Hematopoietic multipotent progenitor cell treated with erythropoietin and hydrocortisone succinate and interleukin-3 and kit ligand, for 15 days (in vitro differentiated cells): ENCODE measurements at places on chromosomes 3 and 15.

DNA sequence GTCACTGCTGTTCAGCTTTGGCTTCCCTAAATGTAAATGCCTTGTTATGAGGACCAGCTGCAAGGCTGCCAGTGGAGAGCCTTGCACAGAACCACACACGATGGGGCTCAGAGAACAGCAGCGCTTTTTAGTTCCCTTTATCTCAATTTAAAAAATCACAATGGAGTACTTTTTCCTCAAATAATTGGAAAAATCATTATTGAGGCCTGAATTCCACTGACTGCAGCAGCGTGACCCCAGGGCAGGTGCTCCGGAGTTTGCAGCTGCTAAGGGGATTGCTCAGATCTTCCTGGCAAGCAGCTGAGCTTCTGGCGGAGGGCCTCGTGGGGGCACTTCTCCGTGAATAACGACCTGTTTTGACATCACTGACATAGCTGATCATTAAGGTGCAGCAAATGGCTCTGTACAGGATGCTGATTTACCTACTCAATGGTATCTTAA, 245.6 kb upstream of the TRIM42 start:
- no peak for DNase-seq

DNA sequence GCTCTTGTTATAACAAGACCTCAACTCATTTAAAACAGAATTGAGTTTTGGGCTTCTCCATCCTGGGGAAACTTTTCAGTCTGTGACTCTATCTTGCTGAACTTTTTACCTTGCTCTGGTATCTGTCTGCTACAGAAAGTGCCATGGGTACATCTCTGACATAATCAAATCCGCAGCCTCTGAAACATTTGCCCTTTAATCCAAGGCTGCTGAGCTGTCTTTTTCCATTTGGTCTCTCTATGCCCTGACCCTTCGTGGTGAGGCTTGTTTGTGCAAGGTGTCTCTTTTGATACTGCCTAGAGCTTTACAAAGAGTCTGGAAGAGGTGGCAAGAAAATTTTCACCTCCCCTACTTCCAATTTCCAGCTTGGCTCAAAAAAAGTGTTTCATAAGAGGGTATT, 11.3 kb downstream of the TMEM108 start:
- no peak for DNase-seq

GRCh38 chr3:137062250-137062649, 104.5 kb downstream of the IL20RB start:
- DNase-seq, result no peak

DNA sequence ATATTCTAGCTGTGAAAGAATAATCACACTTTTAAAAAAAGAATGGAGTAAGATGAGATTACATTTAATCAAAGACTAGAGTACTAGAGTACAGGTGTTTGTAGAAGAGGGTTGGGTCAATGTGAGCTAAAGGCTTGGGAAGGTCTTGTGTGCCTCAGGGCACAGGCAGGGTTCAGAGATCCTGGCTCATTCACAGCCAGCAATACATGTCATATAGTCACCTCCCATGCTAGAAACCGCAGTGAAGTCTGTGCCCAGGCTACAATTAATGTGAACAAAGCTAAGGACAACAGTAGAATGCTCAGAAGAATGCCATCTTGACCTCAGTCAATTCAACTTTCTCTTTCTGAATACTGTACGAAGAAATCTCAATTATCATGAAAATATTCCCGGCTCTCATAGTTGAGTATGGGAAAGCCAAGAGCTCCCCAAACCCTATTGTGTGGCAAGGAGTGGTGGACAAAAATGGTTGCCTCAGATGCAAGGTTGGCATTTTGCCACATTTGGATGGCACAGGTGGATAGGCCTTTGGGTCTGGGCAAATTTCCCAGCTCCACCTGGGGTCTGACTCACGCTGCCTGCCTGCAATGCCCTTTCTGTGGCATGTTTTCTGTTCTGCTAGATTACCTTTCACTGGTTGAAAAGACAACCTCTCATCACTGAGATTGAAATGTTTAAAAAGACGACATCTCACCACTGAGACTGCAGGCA, 70.2 kb downstream of the NMD3 start:
- DNase-seq, result no peak

DNA sequence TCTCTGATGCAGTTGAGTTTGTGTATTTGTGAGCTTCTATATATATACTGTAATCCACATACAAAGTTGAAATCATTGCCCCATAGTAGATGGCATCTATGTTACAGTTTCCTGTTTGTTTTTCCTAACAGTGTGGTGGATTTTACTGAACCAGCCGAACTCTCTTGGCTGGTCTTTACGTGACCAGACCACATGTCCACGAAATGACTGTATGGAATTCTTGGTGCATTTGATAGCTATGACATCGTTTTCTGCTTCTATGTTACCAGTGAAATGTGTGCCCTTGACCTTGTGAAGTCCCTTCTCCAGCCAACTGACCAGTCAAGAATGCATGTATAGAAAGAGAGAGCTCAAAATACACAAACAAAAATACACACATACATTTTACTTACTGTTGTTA, 1.8 kb downstream of the KCNMB2 start:
- no peak for DNase-seq

- DNase-seq, result no peak
Observed at GRCh38 chr3:167095976-167096375, 284.1 kb downstream of the ZBBX start.

- no peak for DNase-seq
Observed at GRCh38 chr3:68973639-68974038, 39.8 kb downstream of the EOGT start.

- DNase-seq, result no peak
Observed at GRCh38 chr3:105355408-105356061, 11.2 kb upstream of the ALCAM start.

GRCh38 chr3:169755488-169755887, 9.4 kb downstream of the TERC start:
- no peak for DNase-seq

DNA sequence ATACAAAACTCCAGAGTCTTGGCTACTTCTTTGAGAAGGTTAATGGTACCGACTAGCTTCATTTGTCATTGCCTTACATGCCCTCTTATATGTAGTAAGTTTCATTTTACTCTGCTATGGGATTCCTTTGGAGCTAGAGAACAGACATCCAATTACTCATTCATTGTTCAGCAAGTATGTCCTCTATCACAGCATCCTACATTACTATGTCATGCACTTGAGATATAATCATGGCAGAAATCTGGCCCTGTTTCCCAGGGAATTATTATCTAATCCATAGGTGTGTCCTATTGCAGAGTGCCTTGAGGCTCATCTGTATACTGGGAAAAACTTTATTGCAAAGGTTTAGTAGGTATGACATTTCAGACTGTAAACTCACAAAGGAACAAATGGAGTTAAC, 333.1 kb upstream of the NECTIN3 start:
- DNase-seq, result no peak

DNA sequence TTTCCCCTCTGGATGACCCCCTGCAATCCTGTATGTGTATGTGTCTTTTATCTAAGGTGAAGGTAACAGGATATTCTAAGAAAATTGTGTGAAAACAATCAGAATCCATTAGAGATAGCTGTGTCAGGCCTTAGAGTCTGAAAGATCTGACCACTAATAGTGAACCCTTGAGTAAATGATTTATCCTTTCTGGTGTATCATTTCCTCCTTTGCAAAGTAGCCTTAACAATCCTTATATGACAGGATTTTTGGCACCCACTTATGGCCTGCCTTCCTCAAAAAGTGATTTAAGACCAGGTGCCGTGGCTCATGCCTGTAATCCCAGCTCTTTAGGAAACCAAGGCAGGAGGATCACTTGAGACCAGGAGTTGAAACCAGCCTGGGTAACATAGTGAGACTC, 110.2 kb downstream of the RBPMS2 start:
- DNase-seq, result no peak

DNA sequence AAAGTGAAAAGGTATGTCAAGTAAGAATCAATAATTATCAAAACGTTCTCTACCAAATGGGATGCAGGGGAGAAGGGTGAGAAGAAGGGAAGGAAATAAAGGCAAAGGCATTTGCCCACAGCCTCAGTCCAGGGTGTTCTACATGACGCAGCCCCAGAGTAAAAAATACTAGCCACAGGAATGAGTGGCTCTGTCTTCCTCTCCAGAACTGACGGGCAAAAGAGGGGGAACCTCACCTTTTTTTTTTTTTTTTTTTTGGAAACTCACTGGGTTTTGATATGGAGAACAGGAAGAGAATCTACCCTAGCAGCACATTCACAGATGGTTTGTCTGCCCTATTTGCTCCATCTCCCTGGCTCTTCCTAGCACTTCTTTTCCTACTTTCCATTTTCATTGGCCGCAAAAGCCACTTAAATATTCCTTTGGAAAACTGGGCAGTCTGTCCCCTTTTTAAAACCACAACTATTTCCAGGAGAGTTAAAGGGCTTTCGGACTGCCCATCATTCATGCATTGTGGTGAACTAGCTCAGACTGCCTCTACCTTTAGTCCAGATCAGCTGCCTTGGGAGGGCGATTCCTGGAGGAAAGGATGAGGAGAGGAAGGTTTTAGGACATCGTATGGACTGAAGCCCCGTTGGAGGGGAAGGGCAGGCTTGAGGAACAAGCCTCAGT, 28.2 kb downstream of the B3GNT5 start:
- no peak for DNase-seq

DNA sequence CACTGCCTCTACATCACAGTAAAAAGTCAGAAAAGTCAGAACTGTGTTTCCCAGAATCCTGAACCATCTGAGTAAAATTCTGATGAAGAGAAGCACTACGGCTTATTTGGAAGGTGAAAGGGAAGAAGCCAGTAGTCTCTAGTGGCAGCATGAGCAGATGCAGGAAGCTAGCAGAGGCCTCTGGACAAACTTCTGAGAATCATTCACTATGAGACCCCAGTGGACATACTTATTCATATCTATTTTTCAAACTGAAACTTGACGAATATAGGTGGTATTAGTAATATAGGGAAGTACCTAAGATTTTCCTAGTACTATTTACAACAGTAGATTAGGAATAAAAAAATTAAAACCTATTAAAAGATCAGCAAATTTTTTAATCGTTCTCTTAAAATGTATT, 272.8 kb upstream of the TTC14 start:
- no peak for DNase-seq

DNA sequence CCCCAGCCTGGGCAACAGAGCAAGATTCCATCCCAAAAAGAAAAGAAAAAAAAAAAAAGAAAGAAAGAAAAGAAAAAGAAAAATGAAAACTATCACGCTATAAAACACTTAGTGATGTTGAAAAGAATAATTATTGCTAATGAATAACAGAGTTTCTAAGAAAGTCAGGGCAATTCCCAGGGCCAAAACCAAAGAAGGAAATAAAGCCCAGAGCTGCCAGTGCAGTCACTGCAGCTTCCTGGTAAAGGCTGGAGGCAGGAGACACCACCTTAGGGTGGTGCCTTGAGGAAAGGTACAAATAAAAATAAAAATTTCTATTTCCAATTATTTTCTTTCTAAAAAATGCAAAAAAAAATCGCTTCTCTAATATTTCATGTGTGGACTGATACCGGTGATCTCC, 19.7 kb upstream of the UACA start:
- no peak for DNase-seq
